Activated CD4-positive, alpha-beta T cell treated with anti-CD3 and anti-CD28 coated beads, Interleukin-2, amount 10 ng/mL, durations not matched to agents 24 days and 14 days (primary cell): ENCODE measurements at places on chromosomes 12 and 14. TPM values are rescaled to one million over a fixed set of nuclear protein-coding genes. Genes with fewer than 3 reads are reported as not detected.

GRCh38 chr12:50404307-50404706 is 3.6 kb downstream of the LARP4 start:
- H3K27me3 ChIP-seq, result no peaks in the 10 kb centered on the region
- H3K27ac ChIP-seq, result no peak overlapping the region
- H3K36me3 ChIP-seq, result peaks cover 34% of the 10 kb centered on the region
- DNase-seq, result no peak

RPL10L gene
- total RNA-seq, result not detected in 2 replicates

C12orf54 gene
- total RNA-seq, result not detected in 2 replicates

DNA sequence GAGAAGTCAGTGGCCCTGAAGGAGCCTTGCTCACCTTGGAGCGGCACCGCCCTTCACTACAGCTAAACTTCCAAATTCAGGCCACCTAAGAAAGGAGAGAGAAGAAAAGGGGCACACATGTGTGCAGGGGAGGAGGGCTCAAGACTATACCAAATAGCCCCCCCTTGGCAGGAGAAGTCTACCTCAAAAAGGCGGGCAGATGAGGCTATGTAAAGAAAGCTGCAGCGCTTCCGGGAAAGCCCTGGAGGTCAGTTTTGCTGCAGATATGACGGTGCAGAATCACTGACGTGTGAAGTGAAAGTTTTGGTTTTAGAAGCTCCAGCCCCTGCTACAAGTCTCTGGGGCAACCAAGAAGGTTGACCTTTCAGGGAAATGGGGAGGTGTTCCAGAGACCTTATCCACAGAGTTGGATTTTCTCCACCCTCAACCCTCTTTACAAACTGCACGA is 48.2 kb upstream of the PNMA1 start:
- H3K27me3 ChIP-seq, result peaks cover 2% of the 10 kb centered on the region
- H3K4me3 ChIP-seq, result peak overlapping the region; percentile 91
- peaks cover 57% of the 10 kb centered on the region for H3K4me1 ChIP-seq
- peak overlapping the region; percentile 96 for H3K27ac ChIP-seq
- peak; percentile 81 for DNase-seq

GLT1D1 gene
- total RNA-seq, result 2.2 TPM in 2 replicates

RNASE7 gene
- total RNA-seq, result not detected in 2 replicates

ABCD2 gene
- 7.0 and 7.4 TPM in 2 replicates for total RNA-seq

DNA sequence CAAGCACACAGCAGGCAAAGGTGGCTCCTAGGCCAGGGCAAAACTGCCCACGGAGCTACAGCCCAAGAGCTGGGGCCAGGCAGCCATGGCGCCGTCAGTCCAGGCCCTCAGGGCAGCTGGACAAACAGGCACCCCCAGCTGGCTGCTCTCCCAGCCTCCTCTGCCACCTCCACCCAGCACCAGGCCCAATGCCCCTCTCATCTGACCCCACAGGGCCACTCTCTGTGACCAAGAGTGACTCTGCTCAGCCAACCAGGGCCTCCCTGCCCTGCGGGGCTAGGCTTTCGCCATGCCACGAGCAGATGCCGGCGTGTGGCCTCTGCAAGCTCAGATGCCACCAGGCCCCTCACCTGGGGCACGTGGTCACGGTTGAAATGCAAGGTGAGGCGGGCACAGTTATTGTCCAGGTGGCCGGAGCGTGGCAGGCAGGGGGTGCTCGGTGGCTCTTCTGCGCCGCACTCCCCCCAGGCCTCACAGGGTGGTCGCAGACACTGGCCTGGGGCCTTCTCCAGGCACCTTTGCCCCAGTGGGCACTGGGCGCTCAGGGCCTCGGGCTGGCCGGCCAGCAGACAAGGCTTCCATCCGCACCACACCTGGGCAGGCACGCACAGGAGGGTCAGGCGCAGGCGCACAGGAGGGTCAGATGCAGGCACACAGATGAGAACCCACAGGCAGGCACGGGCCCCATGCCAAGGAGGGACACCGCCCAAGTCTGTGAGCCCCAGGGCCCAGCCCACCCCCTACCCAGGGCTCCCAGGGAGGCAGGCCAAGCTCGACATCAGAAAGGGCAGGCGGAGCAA is 23.0 kb downstream of the JAG2 start:
- no peaks in the 10 kb centered on the region for H3K4me1 ChIP-seq
- no peak overlapping the region for H3K27ac ChIP-seq
- H3K4me3 ChIP-seq, result no peak overlapping the region
- peaks cover 3% of the 10 kb centered on the region for H3K36me3 ChIP-seq
- no peaks in the 10 kb centered on the region for H3K27me3 ChIP-seq
- DNase-seq, result no peak

DNA sequence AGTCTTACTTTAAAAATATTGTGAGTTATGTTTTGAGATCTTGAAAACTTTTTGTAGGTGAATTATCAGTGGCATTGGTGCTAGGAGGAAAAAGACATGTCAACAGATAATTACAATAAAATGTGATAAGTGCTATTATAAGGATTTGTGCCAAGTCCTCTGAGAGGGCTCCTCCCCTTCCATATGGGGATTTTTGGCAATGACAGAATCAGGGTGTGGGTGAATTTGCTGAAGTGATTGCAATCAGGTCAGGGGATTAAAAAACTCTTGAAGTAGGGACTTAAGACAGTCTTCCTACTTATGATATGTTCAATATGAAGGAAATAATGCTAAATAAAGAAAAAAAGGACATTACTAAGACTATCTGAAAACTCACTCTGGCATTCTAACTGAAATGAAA is 122.5 kb downstream of the SLC15A5 start:
- no peaks in the 10 kb centered on the region for H3K36me3 ChIP-seq
- H3K27me3 ChIP-seq, result no peaks in the 10 kb centered on the region
- DNase-seq, result no peak

BEGAIN gene
- 3.0 and 4.8 TPM in 2 replicates for total RNA-seq

DNA sequence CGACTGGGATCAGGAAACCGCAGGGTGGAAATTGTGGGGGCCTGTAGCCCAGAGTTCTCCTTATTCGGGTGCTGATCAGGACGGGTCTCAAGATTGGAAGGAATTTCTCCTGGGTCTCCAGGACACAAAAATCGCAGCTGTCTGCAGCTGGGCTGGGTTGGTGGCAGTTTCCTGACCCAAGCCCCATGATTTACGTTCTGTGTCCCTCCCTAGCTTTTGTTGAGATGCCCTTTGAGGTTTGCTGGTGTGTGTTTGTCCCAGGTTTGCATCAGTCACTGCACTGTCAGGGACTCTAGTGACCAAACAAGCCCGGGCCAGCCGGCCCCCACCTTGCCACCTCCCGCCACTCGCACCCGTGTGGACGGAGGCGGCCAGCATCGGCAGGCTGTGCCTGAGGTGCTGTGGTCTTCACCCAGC is 89.5 kb downstream of the FBXL14 start:
- peaks cover 9% of the 10 kb centered on the region for H3K4me1 ChIP-seq
- DNase-seq, result no peak
- H3K27ac ChIP-seq, result no peak overlapping the region

DNA sequence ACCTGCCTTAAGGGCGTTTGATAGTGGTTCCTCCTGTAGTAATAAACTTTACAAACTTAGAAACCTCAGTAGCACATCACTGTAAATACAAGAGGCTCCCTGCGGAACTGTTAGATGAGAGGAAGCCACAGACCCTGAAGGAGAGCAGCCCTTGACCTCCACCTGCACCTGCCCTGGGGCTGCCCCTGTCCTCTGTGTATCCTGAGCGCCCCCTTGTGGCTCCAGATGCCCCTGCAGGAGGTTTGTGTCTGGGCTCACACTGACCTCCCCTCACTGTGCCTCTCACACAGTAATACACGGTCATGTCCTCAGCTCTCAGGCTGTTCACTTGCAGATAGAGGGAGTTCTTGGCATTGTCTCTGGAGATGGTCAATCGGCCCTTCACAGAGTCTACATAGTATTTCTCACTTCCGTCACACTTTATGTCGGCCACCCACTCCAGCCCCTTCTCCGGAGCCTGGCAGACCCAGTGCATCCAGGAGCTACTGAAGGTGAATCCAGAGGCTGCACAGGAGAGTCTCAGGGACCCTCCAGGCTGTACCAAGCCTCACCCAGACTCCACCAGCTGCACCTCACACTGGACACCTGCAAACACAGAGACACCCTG is 1059.8 kb downstream of the TMEM121 start:
- H3K36me3 ChIP-seq, result no peaks in the 10 kb centered on the region
- H3K4me3 ChIP-seq, result no peak overlapping the region
- no peaks in the 10 kb centered on the region for H3K4me1 ChIP-seq
- H3K27me3 ChIP-seq, result peaks cover 26% of the 10 kb centered on the region
- H3K27ac ChIP-seq, result no peak overlapping the region
- DNase-seq, result peak; percentile 90

PALS1 gene
- 5.2 and 5.3 TPM in 2 replicates for total RNA-seq

DNA sequence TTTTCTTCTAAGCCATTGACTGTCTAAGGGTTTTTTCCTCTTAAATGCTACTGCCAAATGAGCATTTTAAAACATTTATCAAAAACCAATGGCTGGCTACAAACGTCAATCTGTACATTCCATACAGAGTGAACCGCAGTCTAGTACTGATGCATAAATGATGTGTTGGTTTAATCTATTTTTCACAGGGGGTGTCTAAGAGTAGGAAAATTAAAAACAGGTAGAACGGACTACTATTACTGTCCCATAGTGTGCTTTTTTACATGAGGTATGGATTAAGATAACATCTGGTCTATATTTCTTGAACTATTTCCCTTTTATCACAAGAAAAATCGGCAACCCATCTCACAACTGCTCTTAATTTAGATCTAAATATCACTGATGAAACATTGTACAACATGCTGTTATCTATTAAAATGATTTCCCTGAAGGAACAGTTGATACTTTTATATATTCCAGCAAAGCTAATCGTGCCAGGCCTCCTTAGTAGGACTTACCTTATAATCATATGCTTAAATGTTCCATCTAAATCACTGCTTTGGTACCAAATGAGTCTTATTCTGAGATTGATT is 172.9 kb upstream of the CDKN3 start:
- no peaks in the 10 kb centered on the region for H3K36me3 ChIP-seq
- no peak overlapping the region for H3K27ac ChIP-seq
- H3K4me3 ChIP-seq, result no peak overlapping the region
- H3K4me1 ChIP-seq, result peaks cover 2% of the 10 kb centered on the region
- DNase-seq, result no peak

TRIM9 gene
- total RNA-seq, result 0.47 and 0.52 TPM in 2 replicates

GUCY2C gene
- total RNA-seq, result not detected in 2 replicates

DNA sequence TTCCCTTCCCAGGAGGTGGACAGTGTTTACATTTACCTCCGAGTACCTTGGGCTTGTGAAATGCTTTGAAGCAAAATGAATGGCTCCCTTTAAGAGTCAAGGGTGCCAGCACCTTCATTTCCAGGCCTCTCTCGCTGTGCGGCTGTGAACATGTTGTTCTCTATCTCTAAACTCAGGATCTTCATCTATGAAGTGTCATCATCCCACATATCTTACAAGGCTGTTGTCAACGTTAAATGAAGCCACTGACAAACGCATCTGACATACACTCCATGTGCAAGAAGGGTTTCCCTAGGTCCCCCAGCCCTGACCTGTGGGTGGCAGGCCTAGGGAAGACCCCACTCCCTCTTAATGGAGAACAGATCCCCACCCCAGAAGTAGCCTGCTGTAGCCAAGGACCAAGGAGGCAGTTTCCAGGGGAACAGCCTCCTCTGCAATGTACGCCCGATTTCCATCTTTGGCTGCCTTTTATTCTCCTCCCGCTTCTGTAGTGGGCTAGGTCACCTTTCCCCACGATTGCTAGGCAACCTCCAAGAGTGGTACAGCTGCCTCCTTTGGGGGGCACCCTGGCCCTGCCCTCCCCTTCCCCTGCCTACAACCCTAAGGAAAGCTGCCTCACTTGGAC is 7.6 kb downstream of the ACTN1 start:
- H3K36me3 ChIP-seq, result peaks cover 36% of the 10 kb centered on the region
- H3K4me1 ChIP-seq, result peaks cover 50% of the 10 kb centered on the region
- peak overlapping the region; percentile 43 for H3K27ac ChIP-seq

DNA sequence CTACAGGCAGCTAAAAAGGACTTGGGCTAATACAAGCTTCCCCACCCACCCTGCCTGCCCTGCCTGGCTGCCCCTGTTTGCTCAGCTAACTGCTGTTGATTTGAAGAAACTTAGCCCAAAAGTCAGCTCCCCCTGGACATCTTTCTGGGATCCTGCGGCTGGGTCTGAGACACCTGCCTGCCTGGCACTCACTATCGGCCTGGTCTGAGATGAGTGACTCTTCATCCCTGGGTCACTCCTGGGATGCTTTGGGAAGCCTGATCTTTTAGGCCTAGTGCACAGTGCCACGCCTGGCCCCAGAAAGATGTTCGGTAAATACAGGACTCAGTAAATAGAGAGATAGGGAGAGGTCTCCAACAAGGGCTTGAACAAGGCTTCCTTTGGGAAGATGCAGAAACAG is 211.3 kb upstream of the DIO3 start:
- no peak overlapping the region for H3K4me3 ChIP-seq
- DNase-seq, result no peak
- no peaks in the 10 kb centered on the region for H3K36me3 ChIP-seq
- no peak overlapping the region for H3K27ac ChIP-seq
- no peaks in the 10 kb centered on the region for H3K27me3 ChIP-seq

DNA sequence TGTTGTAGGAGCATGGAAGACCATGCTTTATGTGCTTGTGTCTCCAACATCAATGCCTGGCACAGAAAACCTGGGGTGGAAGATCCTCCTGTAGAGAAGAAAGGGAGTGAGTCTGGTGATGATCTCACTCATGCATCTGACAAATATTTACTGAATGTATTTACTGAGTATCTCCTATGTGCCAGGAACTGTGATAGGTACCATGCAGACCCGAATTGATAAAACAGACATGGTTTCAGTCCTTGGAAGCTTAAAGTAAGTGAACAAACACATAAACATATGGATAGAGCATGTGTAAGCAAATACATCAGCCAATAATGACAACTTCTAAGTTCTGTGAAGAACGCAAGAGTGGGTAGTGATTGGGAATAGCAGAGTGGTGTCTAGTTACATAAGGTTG is 117.0 kb upstream of the CCDC198 start:
- H3K4me1 ChIP-seq, result no peaks in the 10 kb centered on the region
- H3K27ac ChIP-seq, result no peak overlapping the region
- no peak overlapping the region for H3K4me3 ChIP-seq
- H3K36me3 ChIP-seq, result no peaks in the 10 kb centered on the region
- no peaks in the 10 kb centered on the region for H3K27me3 ChIP-seq
- DNase-seq, result no peak

- H3K27ac ChIP-seq, result no peak overlapping the region
- H3K27me3 ChIP-seq, result peaks cover 9% of the 10 kb centered on the region
- no peak overlapping the region for H3K4me3 ChIP-seq
- H3K36me3 ChIP-seq, result no peaks in the 10 kb centered on the region
These were observed 68.8 kb downstream of the TMX1 start for GRCh38 chr14:51308866-51309265.

GRCh38 chr12:123344086-123344485 is 20.6 kb downstream of the SBNO1 start:
- H3K36me3 ChIP-seq, result peaks cover 45% of the 10 kb centered on the region
- no peak overlapping the region for H3K4me3 ChIP-seq
- H3K4me1 ChIP-seq, result peaks cover 3% of the 10 kb centered on the region
- no peak overlapping the region for H3K27ac ChIP-seq
- no peak for DNase-seq
- H3K27me3 ChIP-seq, result no peaks in the 10 kb centered on the region

DNA sequence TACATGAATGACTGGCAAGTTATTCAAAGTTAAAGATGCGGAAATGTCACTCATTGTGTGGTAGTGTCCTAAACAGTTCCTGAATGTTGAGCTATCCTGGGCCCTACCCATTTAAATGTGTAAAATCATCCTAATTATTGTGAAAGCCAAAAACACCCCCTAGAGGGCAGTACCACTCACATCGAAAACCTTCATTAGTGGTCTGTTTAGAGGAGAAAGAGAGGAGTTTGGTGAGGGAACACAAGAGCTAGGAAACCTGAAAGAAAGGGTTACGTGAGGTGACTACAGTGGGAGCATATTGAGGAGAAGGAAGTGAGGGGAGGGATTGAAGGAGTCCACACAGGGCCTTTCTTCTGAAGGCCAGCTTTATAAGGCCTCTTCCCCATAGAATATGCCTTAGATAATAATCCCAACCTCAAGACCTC is 2.5 kb upstream of the TEP1 start:
- H3K27me3 ChIP-seq, result no peaks in the 10 kb centered on the region
- peaks cover 4% of the 10 kb centered on the region for H3K36me3 ChIP-seq
- H3K4me1 ChIP-seq, result peaks cover 33% of the 10 kb centered on the region
- no peak overlapping the region for H3K4me3 ChIP-seq
- peak; percentile 84 for DNase-seq
